ENCODE measurements at places on chromosomes 2 and 18.
A peak's percentile ranks its signal among the peaks of the same experiment; 100 is the strongest.

- no peak for DNase-seq
These were observed 39.1 kb downstream of the SNED1 start for GRCh38 chr2:241037498-241037897.

GRCh38 chr2:187013058-187013457, 164.1 kb upstream of the ZSWIM2 start:
- no peak for DNase-seq

GRCh38 chr2:42063431-42064171, 15.8 kb downstream of the PKDCC start:
- DNase-seq, result no peak

- peak; percentile 27 for DNase-seq
These were observed 65.5 kb downstream of the DGKD start for GRCh38 chr2:233419602-233420391.

- no peak for DNase-seq
These were observed 249.2 kb upstream of the SLC39A10 start for GRCh38 chr2:195407783-195408182.

GRCh38 chr2:204140246-204140645, 203.7 kb downstream of the ICOS start:
- no peak for DNase-seq

DNA sequence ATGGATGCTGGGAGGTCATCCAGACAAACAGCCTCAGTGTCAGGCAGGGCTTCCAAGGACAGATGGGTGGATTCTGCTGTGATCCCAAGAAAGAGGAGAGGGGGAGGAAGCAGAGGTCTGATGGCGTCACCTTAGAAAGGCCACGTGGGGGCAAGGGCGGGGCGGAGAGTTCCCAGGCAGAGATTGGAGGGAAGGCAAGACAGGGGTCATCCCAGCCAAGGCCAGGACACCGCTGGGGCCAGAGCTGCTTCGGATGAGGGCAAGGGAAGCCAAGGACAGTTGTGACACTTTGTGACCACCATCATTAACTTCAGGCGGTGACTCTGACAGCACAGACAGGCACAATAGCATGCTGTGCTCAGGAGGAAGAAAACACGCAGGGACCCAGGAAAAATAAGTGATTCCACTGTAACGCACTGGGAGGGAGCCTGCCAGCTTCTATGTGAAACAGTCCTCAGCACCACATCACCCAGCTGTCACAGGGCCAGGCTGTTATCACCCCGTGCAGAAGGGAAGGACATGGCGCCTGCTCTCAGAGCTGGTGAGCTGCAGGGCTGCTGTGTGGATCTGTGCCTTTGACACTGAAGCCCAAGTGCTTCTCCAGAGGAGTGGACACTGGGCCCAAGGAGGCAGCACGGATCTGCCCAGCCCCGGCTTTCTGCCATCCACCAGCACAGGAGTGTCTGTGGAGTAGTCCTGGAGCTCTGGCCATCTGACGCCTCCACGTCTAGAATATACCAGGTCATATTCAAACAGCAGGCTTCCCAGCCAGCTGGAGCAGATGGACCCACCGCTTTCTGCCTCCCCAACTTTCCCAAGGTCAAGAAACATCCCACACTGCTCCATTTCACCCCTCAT, 204.1 kb downstream of the NDUFA10 start:
- no peak for DNase-seq

GRCh38 chr2:225867071-225867470, 467.6 kb downstream of the NYAP2 start:
- no peak for DNase-seq

DNA sequence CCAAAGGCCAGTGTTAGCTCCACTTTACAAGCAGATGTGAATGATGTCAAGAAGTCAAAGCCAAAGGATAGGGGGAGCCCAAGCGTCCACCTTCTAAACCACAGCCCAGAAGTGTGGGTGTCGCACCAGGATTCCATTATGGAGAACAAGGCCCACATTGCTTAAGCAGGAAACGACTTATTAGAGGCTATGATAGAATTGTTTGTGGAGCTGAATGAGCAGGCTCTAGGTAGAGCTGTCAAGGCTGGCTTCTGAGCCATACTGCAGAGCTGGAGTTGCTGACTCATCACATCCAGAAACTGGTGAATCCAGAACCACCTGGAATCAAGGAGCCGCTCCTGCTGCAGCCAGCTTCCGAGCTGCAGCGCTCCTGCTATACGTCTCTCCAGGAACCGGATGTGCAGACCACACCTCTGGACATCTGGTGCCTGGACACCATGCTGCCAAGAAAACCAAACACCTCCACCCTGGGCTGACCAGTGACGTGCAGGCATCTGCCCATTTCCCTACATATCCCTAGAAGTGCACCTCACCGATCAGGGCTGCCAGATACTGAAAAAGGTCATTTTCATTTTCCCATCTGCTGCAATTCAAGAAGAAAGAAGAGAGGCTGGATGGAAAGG, 6.2 kb upstream of the TWIST2 start:
- DNase-seq, result no peak

DNA sequence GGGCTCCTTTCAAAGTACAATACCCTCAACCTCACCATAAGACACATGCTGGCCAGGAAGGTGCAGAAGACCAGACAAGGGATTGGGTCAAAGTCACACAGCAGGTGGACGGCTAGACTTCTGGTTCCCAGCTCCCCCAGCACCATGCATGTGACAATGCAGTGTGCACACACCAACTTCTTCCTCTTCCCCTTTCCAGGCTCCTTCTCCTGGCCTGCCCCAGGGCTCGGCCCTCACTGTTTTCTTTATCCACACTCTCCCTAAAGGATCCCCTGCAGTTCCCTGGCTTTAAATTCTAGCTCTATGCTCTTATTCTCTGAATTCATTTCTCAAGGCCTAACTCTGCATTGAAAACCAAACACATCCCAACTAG, 82.3 kb downstream of the LOXHD1 start:
- no peak for DNase-seq

GRCh38 chr2:96957244-96957643, 29.1 kb downstream of the FAM178B start:
- DNase-seq, result no peak

- DNase-seq, result no peak
These were observed 1.8 kb upstream of the CRYGB start for GRCh38 chr2:208147759-208148158.

GRCh38 chr2:71893646-71894045, 254.0 kb downstream of the CYP26B1 start:
- no peak for DNase-seq

DNA sequence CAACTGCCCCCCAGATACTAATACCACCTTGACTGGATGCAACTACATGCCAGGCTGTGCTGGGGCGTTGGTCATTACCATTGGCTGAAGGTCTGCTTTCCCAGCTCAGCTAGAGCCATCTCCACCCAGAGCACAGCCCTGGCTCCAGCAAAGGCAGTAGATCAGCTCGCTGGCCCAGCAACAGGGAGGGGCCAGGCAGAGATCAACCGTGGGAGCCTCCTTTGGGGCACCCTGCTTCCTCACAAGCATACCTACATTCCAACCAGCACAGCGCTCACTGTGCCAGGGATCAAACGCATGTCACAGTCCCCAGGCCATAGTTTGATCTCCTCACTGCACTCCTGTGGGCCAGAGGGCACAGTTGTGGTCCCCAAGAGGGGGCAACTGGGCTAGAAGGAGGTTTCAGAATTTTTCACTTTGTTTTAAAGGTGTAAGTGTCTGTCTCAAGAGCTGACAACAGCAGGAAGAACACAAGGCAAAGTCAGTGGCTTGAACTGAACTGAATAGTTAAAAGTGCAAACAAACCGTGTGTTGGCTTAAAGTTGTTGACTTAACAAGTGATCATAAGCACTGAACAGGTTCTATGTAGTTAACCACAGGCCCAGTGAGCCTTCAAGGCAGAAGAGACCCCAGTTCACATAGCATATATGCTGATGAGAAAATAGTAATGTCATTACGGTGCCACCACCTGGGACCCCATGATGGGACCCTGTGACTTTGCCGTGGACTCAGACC, 70.1 kb upstream of the BZW1 start:
- no peak for DNase-seq

- no peak for DNase-seq
These were observed 234.0 kb upstream of the MAP2 start for GRCh38 chr2:209189893-209190292.

DNA sequence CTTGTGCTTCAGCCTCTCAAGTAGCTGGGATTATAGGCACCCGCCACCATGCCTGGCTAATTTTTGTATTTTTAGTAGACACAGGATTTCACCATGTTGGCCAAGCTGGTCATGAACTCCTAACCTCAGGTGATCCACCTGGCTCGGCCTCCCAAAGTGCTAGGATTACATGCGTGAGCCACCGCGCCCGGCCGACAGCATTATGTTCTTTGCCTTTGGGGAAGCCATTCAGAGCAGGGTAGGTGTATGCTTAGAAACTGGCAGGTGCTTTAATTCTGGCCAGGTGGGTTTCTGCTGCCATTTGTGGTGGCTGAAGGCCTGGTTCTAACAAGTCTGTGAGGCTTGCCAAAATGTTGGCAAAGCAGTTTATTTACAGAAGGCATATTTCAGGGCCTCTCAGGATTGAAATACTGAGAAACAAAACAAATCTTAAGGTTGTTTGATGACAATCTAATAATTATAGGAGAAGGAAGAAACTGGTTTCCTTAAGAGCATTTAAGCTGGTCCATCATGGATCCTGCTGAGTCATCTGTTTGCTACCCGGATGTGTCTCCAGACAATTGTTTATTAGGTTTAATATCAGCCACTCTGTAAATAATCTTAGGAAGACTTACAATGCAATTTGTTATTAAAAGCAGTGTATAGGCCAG, 16.0 kb downstream of the SLC20A1 start:
- DNase-seq, result no peak

- DNase-seq, result no peak
These were observed 14.7 kb upstream of the OTOS start for GRCh38 chr2:240155048-240155744.

- DNase-seq, result no peak
These were observed 593 bp downstream of the SP140L start for GRCh38 chr2:230327418-230328154.

- no peak for DNase-seq
These were observed 6.0 kb upstream of the CRYBA2 start for GRCh38 chr2:218999021-218999880.

- no peak for DNase-seq
These were observed 169.2 kb downstream of the XIRP2 start for GRCh38 chr2:167057446-167057845.

GRCh38 chr2:219446101-219446504, 11.5 kb downstream of the SPEG start:
- DNase-seq, result no peak

DNA sequence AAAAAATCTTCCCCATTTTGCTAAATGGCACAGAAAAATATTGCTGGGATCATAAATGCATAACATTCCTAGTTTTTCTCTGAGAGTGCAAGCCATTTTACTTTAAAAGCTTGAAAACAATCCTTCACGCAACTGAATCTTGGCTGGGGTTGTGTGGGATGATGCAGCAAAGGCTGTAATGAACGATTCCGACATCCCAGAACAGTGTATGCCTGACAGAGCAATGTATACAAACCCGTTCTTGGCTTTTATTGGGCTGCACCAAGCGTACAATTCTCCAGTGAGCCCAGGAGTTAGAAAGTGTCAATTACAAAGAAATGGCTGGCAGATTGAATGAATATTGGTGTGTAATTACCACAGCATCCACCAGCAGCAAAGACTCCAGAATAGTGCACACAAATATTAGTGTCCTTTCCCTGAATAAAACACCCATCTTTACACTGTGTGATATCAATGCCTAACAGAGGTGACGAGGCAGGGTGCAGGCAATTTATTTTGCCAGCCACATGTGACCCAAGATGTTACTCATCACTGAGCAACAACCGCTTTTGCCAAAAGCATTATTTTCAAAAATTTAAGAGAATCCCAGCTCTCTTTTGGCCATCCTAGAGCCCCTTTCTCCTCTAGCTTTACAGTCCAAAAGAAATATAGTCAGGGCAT, 578.6 kb upstream of the CHAC2 start:
- DNase-seq, result no peak

DNA sequence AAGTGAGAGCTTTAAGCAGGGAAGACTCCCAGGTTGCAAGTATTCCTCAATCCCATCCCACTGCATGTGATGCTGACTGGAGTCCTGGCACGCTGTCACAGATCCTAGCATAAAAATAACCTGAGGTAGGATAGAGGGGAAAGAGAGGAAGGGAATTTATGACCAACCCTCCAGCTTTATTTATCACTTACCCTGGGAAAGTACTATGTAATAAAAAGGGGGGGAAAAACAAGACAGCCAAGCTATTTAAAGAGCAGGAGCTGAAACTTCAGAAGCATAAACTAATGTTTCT, 122.2 kb downstream of the SLC8A1 start:
- no peak for DNase-seq

DNA sequence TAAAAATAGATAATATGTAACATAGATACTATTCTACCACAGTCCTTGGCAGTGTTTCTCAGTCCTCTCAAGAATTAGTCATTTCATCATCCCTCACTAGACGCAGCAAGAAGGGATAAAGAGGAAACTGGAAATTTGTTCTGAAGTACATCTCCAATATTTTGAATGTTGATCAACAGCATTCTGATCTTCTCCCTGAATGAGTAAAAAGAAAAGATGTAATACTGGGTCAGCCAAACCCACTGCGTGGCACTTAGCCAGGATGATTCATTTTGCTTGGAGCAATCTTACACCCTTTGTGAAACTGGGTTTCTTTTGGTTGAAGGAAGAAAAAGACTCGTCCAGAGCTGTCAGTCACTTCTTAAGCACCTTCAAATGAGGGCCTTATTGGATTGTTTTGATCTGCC, 54.1 kb downstream of the TAF1B start:
- no peak for DNase-seq

GRCh38 chr2:18987592-18988073, 370.8 kb downstream of the OSR1 start:
- no peak for DNase-seq

GRCh38 chr2:18404708-18405107, 155.7 kb downstream of the RDH14 start:
- no peak for DNase-seq

GRCh38 chr2:229566370-229566769, 148.0 kb downstream of the DNER start:
- DNase-seq, result no peak

DNA sequence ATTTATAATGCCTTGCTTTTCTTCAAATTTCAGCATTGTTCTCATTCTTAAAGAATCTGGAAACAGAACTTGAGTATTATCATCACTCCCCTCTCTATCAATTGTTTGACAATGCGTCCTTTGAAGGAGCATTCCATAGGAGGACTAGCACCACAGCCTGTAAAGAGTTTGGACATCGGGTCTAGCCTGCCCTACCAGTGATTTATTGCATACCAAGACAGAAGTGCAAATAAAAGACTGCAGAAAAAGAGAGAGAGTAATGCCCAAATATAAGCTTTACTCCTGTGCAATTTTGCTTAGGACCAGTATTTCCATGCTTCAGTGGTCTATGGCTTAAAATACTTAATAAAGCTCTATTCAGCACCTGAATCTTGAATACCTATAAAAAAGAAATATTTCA, 55.4 kb upstream of the MAP2 start:
- no peak for DNase-seq

Measured in activated gamma-delta T cell treated with anti-CD3 and anti-CD28 coated beads, Interleukin-2, amount 50 U/mL, for 16 hours (primary cell).